ENCODE measurements at places on chromosomes 11 and 22. TPM values are rescaled to one million over a fixed set of nuclear protein-coding genes. Genes with fewer than 3 reads are reported as not detected.

The OR6A2 gene
- 0.28 TPM for total RNA-seq

The SEC14L2 gene
- total RNA-seq: 4.7 TPM

The DDTL gene
- not detected for total RNA-seq

The MS4A6A gene
- 66.0 TPM for total RNA-seq

The OR52K1 gene
- not detected for total RNA-seq

The TRIM44 gene
- 37.3 TPM for total RNA-seq

The GRIK4 gene
- 0.36 TPM for total RNA-seq

The DCHS1 gene
- 23.9 TPM for total RNA-seq

The B4GALNT4 gene
- 9.1 TPM for total RNA-seq

Measured in sigmoid colon (tissue), 7 donors.